ENCODE measurements at places on chromosomes 16 and 17.

- peak; percentile 45 for DNase-seq
Observed at GRCh38 chr17:56593086-56593645, 333 bp upstream of the NOG start.

GRCh38 chr17:79747508-79748294, 17.0 kb downstream of the ENPP7 start:
- no peak for DNase-seq

DNA sequence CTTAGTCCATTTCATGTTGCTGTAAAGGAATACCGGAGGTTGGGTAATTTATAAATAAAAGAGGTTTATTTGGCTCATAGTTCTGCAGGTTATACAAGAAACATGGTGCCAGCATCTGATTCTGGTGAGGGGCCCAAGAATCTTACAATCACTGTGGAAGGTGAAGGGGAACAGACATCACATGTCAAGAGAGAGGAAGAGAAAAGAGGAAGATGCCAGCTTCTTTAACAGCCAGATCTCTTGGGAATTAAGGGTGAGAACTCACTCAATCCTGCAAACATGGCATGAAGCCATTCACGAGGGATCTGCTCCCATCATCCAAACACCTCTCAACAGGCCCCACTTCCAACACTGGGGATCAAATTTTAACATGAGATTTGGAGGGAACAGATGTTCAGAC, 49.5 kb downstream of the BMERB1 start:
- DNase-seq: no peak

GRCh38 chr16:14304891-14305460, 233.9 kb downstream of the MRTFB start:
- no peak for DNase-seq

GRCh38 chr17:82486231-82487094, 27.9 kb downstream of the NARF start:
- no peak for DNase-seq

GRCh38 chr17:21094298-21094704, 32.5 kb upstream of the DHRS7B start:
- no peak for DNase-seq

DNA sequence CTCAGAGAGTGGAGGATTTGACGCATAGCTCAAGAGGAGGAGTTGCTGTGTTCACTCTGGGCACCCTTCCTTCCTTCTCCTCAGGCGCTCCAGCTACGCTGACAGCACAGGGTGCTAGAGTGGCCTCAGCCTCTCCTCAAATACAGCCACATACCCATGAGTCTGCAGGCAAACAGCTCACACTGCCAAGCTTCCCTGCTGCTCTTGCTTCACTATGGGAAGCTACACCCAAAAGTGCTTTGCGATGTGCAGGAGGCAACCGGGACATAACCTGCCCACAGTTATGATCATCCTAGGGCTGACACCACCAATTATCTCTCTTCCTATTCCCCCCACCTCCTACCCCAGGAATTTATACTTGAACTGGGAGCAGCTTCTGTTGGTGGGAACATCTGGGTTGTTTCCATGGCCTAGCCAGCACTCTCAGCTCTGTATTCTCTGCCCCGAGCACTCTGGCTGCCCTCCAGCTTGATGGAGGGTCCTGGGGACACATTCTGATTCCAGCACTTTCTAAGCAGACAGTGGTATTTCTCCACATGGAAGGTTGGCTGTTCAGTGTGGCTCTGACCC, 40.3 kb upstream of the SREBF1 start:
- DNase-seq: peak; percentile 39

- no peak for DNase-seq
Observed at GRCh38 chr17:10072086-10072485, 126.3 kb downstream of the GAS7 start.

- DNase-seq: no peak
Observed at GRCh38 chr16:85430523-85431421, 182.3 kb upstream of the GSE1 start.
